ENCODE measurements at places on chromosomes 7 and 10.

DNA sequence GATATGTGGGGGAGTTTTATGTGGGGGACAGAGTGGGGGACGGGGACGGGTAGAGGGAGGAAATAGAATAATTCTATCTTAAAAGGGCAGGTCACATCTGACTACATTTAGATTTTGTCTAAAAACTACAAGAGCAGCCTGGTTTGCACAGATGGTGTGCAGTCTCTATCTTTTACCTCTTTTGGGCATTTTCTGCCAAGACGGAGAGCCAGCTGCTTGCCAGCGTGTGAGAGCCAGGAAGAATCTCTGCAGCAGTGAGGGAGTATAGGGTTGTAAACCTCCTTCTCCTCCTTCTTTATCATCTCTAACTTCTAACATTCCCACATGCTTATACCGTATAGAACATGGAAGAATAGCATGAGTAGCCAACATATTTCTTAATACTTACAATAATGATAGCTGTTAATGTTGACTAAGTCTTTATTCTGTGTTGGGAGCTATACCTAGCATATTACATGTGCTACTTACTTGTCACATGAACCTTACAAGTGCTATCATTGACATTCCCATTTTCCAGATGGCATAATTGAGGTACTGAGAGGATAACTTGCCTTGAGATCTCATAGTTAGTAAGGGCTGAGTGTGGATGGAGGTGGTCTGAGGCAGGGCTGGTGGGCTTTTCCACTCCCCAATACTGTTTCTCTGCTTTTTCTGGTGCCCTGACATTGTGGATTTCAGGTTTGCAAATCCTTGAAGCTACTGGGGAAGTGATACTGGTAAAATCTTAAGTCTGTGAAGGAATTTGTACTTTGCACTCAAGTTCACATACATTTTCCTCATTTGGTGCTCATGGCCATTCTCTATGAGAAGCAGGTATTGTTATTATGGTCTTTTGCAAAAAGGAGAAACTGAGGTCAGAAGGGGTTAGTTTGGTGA is 1.1 kb downstream of the ENTPD1 start:
- DNase-seq, result no peak

- no peak for DNase-seq
Measured at GRCh38 chr7:148391591-148391990, 199.0 kb upstream of the C7orf33 start.

GRCh38 chr10:3468919-3469638 is 296.5 kb upstream of the PITRM1 start:
- no peak for DNase-seq

GRCh38 chr7:105198223-105198622 is 184.2 kb downstream of the KMT2E start:
- DNase-seq, result no peak

DNA sequence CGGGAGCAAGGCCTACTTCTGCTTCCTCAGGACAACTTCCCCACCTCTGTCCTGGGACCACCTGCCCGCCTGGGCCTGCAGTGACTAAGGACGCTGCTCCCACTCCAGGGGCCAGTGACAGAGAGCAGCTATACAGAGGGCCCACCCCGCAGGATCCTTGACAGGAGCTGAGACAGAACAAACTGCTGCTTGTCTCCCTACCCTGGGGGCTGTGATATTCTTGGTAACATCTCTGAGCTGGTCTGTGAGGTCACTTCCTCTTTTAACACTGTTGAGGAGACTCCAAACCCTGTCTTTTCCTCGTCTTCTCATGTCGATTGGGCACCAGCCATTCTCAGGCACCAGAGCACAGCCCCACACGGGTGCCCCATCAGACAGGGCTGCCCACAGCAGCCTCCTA is 6.9 kb upstream of the MRPS24 start:
- DNase-seq, result no peak

- DNase-seq, result no peak
Measured at GRCh38 chr7:50315739-50316671, 11.5 kb downstream of the IKZF1 start.

- DNase-seq, result no peak
Measured at GRCh38 chr10:126135177-126135576, 238.8 kb downstream of the FANK1 start.

DNA sequence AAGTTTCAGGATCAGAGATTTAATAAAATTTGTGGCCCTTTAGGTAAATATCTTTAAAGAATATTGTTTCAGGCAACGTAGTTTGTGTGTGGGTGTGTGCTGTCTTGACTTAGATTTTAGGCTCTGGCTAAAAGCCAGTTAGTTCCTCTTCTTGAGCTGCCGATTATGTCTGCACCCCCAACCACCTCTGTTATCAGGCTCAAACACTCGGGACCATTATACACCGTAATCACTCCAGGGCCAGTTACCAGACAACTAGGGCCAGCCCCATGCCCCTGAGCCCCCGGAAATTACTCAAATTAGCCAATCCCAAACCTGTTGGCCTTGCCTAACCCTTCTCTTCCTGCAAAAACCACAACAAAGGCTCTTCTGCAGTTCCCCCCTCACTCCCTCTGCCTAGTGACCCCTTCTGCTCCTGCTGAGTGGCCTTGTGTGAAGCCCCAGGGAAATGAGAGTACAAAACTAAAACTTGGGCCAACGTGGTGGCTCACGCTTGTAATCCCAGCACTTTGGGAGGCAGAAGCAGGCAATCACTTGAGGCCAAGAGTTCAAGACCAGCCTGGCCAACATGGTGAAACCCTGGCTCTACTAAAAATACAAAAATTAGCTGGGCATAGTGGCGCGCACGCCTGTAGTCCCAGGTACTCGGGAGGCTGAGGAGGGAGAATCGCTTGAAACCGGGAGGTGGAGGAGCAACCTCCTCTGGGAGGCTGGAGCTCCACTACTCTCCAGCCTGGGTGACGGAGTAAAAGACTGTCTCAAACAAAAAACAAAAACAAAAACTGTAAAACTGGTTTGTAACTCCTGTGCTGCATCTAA is 9.2 kb upstream of the HNRNPF start:
- DNase-seq, result no peak

DNA sequence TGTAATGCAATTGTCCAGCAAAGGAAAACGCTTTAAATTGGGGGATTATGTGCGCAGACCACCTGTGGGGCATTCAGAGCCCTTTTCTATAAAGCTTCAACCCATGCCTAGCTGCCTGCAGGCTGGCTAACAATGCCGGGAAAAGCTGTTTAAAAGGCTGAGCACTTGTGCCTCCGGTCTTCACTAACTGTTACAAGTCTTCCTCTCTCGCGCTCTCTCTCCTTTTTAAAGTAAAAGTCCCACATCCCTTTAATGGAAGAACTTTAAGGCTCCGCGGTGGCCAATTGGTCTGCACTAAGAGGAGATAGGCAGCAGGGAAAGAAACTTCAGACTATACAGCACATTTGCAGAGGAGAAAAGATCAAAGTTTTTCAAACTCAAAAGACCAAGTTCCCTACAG is 4.6 kb downstream of the FZD8 start:
- no peak for DNase-seq

GRCh38 chr10:80589726-80590373 is 52.1 kb downstream of the SH2D4B start:
- DNase-seq, result no peak

- DNase-seq, result no peak
Measured at GRCh38 chr7:36137258-36137657, 15.8 kb upstream of the EEPD1 start.

DNA sequence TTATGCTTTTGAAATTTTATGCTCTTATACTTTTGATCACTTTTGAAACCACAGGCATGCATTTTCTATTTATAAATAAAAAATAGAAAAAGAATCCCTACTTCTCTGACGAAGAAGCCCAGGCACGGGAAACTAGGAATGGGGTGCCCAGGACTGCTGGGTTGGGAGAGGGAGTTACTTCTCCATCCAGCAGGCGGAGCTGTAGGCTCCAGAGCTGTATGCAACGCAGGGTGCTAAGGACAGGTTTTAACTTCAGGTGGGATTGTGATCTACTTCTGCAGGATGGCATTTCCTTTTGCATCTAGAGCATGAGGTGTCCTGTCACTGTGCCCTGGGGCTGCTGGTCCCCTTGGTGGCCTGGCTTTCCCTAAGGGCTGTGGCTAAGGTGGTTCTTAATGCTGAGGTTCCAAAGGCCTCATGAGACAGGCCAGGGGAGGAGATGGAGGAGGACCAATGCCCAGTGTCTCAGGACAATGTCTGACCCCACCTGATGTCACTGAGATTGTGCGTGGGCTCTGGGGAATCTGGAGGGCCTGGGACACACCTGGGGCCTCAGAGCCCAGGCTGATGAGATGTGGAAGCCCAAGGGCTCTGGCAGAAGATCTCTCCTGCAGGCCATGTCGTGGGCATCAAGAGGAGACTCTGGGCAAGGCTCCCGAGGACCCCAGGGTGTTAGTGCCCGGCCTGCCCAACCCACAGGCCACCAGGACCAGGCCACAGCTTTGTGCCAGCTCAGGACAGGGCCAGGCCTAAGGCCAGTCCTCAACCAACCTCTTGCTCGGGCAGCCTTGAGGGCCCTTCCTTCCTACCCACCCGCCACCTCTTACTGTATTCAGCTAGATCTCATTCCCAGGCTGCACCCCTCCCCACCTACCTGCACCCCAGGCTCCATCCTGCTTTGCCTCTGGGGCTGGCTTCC is 507 bp downstream of the CCDC201 start:
- DNase-seq, result no peak

- DNase-seq, result no peak
Measured at GRCh38 chr10:58969576-58969975, 206.9 kb upstream of the PHYHIPL start.

- no peak for DNase-seq
Measured at GRCh38 chr7:136940917-136941316, 72.5 kb downstream of the CHRM2 start.

GRCh38 chr10:17735166-17735941 is 16.6 kb upstream of the TMEM236 start:
- no peak for DNase-seq

DNA sequence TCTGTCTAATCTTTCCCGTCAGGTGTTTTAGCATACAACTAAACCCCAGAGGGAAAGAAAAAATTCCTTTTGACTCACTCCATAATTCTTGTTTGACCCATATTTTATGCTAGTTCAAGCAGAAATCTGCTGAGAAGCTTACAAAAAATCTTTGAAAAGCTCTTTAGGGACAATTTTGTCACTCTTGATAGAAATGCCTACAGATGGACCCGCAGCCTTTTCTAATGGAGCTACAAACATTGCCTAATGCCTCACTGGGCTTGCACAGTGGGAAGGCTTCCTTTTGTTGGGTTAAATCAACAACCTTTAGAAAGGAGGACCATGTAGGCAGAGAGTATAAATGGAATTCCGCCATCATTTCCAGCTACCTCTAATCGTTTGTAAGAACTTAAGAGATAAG is 344.5 kb downstream of the PCLO start:
- no peak for DNase-seq

- no peak for DNase-seq
Measured at GRCh38 chr10:132787495-132788179, 1.7 kb upstream of the NKX6-2 start.

GRCh38 chr7:45133877-45134276 is 22.4 kb upstream of the TBRG4 start:
- DNase-seq, result no peak

- DNase-seq, result peak; percentile 37
Measured at GRCh38 chr10:26437637-26438461, at the start of gene APBB1IP. Gene APBB1IP (plus strand): TSS chr10:26438341. CDS start chr10:26492327, 53,986 bp downstream.

DNA sequence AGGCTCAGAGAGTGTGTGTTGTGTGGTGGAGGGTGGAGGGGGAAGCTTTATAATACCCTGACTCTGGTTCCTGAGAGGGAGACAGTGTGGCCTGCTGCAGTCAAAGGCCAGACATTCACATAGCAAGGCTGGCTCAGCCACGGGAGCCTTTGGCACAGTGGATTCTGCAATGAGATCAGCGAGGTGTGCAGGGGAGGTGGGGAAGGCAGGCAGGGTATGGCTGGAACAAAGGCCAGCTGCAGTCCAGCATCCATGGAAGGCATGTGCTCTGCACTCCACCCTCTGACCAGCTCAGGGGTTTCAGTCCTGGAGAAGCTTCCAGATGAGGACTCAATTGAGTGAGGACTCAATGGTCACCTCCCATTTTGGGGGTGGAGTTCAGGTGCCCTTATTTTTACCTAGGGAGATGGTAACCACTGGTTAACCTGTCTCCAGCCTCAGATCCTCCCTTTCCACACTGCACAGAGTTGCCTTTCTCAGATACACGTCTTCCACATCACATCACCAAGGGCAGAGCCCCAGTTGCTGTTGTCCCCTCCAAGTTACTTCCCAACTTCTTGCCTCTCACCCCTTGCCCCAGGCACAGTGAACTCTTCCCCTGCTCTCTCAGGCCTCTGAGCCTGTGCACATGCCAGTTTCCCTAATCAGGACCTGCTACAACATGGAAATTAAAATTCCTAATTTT is 504.9 kb downstream of the GRID1 start:
- no peak for DNase-seq

DNA sequence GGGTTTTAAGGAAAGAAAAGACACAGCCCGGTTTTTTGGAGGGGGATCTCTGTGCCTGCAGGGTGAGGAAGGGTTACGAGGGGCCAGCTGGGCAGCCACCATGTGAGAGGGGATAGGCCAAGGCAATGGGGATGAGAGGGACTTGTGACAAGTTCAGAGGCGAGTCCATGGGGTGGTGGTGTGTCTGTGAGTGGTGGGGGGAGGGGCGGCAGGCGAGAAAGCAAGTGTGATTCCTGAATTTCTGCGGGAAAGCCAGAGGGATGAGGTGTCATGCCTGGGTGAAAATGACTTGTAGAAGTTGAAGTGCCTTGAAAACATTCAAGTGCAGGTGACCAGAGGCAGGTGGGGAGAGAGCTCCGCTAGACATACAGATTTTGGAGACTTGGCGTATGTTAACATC is 61.0 kb upstream of the RNF32 start:
- no peak for DNase-seq

GRCh38 chr10:14810969-14811953 is 26.6 kb downstream of the CDNF start:
- no peak for DNase-seq

- no peak for DNase-seq
Measured at GRCh38 chr7:44338600-44338999, 13.2 kb upstream of the CAMK2B start.

- DNase-seq, result no peak
Measured at GRCh38 chr7:99953649-99954048, 22.2 kb downstream of the AZGP1 start.

DNA sequence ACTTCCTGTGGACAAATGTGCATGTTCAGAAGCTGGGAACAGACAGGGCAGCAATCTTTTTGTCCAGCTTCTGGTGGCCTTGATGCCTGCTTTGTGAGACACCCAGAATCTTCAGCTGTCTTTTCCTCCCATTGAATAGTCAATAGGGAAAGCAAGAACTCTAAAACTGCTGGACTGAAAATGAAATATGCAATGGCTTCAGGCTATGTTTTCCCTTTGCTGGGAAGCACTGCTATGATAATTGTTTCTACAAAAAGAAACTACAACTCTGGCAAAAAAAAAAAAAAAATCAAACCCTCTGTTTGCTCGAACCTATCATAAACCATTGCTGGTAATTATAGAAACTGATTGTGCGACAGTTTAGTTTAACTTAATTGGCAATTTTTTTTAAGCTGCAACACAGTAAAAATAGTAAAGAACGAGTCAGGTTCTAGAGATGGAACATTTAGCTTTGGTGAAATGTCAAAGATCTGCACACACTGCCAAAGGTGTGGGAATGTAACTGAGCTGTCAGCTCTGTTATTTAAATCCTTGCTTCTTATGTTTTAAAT is 79.1 kb upstream of the NEUROD6 start:
- DNase-seq, result no peak
